ENCODE measurements at places on chromosomes 5 and 9. TPM values are rescaled to one million over a fixed set of nuclear protein-coding genes. Genes with fewer than 3 reads are reported as not detected.

The PLAC8L1 gene
- 0.27 TPM for total RNA-seq

The KLHL3 gene
- total RNA-seq: 0.31 TPM

The PCDHB3 gene
- not detected for total RNA-seq

The TTC23L gene
- total RNA-seq: 0.11 TPM

The MIER3 gene
- 17.8 TPM for total RNA-seq

The MSANTD3 gene
- total RNA-seq: 22.1 TPM
